ENCODE measurements at places on chromosomes 5 and 9.

- no peak for DNase-seq
Observed at GRCh38 chr9:84513979-84514378, 155.6 kb upstream of the NTRK2 start.

GRCh38 chr5:56817263-56818014, 2.1 kb downstream of the MAP3K1 start:
- DNase-seq = no peak

DNA sequence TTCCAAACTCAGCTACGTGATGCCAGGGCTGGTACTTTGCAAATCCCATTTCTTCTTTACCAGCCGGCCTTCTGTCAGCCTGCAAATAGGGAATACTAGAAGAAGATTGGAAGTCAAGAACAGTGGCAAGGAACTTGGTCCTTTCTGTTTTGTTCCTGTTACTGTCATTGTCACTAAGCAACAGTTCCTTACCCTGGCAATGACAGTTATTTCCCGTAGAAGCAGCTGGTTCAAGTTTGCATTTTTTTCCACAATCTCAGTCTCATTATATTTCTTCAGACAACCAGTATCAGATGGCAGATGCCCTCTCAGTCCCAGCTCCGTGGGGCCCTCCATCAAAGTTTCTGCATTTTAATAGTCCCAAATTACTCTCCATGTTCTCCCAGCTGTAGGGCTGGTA, 9.1 kb upstream of the C1QTNF2 start:
- DNase-seq = no peak

DNA sequence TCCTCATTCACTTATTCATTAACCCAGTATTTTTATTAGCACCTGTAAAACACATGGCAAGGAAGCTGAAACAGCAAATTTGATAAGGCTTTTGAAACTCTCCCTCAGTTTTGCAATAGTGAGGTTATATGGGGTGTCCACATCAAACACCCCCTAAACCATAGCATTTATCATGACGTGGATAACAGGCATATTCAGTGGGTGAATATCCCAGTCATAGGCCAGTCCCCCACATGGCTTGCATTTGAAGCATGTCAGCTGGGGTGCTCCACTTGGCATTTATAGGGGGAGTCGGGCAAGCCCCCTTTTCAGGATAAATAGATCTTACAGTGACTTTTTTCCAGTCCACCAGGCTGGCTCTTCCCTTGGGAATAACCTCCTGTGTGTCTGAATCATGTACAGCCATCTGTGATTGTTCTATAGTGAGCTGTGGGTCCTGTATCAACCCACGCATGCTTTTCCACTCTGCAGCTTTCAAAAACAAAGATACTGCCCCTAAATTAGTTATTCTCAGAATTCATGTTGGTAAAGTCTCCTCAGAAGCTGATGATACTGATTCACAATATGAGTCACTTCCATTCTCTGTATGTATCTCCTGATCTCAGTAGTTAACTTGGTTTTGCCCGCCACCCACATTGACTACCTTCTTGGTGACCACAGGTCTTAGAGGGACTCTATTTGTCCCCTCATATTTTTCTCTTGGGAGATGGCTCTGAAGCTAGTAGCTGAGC, 84.4 kb upstream of the SPIN1 start:
- peak; percentile 22 for DNase-seq

GRCh38 chr9:4905135-4905490, 80.0 kb upstream of the JAK2 start:
- DNase-seq = no peak

- no peak for DNase-seq
Observed at GRCh38 chr9:19140259-19140658, 13.0 kb upstream of the PLIN2 start.

- DNase-seq = peak; percentile 79
Observed at GRCh38 chr9:135499326-135500070, 984 bp upstream of the MRPS2 start.

GRCh38 chr5:55671975-55672374, 40.1 kb downstream of the SLC38A9 start:
- no peak for DNase-seq

- DNase-seq = no peak
Observed at GRCh38 chr9:3479514-3480352, 46.1 kb downstream of the RFX3 start.

- DNase-seq = peak; percentile 65
Observed at GRCh38 chr9:3912817-3913216, 387.0 kb upstream of the RFX3 start.

DNA sequence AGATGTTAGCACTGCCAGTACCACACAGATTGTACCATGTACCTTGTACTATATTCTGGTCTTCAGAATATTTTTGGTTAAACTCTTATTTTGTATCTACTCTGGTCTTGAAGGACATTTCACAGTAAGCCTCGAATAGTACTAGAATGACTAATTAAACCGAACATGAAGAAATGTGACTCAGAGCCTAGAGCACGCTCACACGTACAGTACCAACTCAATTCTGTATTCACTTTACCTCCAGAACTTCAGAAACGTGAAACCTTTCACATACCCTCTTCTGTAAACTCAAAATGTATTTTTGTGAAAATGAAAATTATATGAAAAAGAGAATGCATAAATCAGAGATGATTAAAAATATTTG, 112.8 kb downstream of the MVB12B start:
- DNase-seq = peak; percentile 35

- no peak for DNase-seq
Observed at GRCh38 chr9:120571443-120572257, 8.3 kb downstream of the CDK5RAP2 start.

Measured in RCC 7860 (cell line).